ENCODE measurements at places on chromosomes 3 and 15.

DNA sequence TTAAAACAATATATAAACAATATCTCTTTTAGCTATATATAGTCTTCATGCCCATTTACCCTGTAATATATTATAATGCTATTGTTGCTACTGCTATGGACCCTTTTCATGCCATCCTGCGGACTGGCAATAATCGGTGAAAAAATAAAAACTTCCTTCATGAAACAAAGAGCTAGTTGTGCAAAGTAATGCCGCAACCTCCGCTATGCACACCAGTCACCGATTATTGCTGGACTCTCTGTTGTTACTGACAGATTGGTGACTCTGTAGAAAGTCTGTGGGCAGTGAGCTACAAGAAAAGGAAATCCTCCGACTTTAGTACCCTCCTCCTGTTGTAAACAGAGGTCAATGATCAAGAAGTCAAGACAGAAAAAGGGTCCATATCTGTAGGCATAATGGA is 17.9 kb upstream of the ICE2 start:
- H3K36me3 ChIP-seq: no peaks in the 10 kb centered on the region
- H3K4me1 ChIP-seq: no peaks in the 10 kb centered on the region
- H3K4me3 ChIP-seq: no peak overlapping the region
- DNase-seq: no peak
- no peak overlapping the region for H3K27ac ChIP-seq
- no peaks in the 10 kb centered on the region for H3K27me3 ChIP-seq

DNA sequence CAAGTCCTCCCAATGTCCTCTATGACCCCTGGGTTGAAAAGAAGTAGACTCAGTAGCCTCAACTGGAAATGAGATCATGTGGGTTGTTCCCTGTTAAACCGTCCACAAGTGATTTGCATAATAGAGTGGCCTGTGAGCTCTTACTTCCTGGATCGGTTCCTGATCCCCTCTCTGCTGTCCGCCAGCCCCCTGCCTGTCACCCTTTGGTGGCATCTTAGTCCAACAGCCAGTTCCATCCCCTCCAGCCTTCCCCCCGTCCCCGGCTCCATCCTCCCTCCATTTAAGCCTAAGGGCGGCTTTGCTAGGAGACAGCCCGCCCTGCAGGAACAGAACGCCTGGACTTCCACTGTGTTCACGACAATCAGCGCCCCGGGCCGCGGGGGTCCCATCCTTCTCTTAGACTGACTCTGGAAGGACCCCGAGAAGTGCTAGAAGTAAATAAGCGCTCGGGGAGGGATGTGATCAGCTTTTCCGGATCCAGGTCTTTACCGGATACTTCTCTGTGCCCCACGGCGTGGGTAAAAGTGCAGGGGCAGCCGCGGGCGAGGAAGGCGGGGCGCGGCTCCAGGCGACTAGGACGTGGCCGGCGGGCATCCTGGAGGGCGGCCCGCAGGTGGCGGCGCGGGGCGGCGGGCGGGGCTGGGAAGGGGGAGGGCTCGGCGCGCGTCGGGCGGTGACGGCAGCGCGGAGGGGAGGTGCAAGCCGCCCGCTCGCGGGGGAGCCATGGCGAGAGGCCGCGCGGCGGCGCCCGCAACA is 51.2 kb upstream of the ULK4 start:
- no peaks in the 10 kb centered on the region for H3K27me3 ChIP-seq
- H3K36me3 ChIP-seq: no peaks in the 10 kb centered on the region
- H3K27ac ChIP-seq: no peak overlapping the region
- H3K4me3 ChIP-seq: peak overlapping the region; percentile 82
- DNase-seq: no peak
- H3K4me1 ChIP-seq: peaks cover 9% of the 10 kb centered on the region

DNA sequence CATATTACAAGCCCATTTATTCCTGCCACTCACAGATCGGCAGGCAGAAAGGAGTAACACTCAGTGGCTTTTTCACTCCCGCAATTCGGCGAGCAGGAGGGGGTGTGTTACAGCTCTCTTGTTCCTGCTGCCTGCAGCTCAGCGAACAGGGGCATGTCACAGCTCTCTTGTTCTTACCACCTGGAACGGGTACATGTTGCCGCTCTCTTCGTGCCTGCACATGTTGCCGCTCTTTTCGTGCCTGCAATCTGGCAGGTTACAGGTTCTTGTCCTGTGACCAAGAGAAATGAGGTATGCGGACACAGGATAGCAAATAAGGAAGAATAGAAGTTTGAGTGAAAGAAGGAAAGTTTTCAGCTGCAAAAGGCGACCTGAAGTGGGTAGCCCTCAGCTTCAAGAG is 761.4 kb downstream of the NAALADL2 start:
- no peak for DNase-seq
- no peaks in the 10 kb centered on the region for H3K4me1 ChIP-seq
- no peak overlapping the region for H3K27ac ChIP-seq
- no peak overlapping the region for H3K4me3 ChIP-seq
- no peaks in the 10 kb centered on the region for H3K36me3 ChIP-seq

DNA sequence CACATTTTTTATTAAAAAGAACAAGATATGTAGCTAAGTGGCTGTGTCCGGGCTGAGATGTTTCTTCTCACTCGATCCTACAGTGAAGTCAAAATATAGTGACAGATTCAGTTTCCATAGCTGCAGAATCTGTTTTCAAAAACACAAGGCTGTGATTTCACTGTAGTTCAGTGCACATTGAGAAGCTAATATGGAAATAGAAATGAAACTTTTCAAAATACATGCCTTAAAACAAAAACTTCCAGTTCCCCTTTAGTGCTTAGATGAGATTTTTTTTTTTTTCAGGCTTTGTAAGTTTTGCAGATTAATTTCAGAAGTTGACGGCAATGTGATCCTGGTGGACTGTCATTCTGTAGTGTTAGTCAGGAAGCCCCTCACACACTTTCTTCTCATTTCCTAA is 23.8 kb upstream of the TRAK1 start:
- H3K4me1 ChIP-seq: peaks cover 38% of the 10 kb centered on the region
- peak overlapping the region; percentile 85 for H3K27ac ChIP-seq
- no peaks in the 10 kb centered on the region for H3K27me3 ChIP-seq
- H3K36me3 ChIP-seq: no peaks in the 10 kb centered on the region

- H3K27me3 ChIP-seq: no peaks in the 10 kb centered on the region
- peaks cover 31% of the 10 kb centered on the region for H3K4me1 ChIP-seq
- H3K4me3 ChIP-seq: no peak overlapping the region
- peaks cover 7% of the 10 kb centered on the region for H3K36me3 ChIP-seq
Observed at GRCh38 chr3:124854009-124854408, 33.2 kb downstream of the ITGB5 start.

DNA sequence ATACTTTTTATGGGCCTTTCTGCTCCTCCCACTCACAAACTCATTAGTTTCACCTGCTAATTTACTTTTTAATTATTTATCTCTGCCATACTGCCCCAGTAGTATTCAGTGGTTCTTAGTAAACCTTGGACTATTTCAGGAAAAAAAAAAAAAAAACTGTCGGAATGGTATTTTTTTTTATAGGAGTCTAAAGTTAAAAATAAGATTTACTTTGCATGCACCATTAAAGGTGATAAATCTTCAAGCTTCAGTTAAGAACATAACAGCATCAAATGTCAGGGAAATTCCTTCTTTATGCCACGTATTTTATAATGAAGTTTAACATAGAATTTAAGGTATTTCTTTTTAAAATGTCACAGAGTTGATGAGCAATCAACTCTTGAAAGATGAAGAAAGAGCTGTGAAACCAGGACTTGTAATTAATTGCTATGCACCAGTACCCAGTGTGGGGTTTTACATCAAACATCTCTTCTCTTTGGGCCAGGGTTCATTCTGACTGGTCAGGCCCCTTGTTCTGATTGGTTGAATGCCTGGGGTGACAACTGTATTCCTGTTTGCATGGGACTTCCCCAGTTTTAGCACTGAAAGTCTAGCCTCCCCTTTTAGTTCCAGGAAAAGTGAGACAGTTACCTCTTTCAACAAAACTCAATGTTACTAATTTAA is 40.3 kb upstream of the PTPRG start:
- no peak overlapping the region for H3K27ac ChIP-seq
- no peaks in the 10 kb centered on the region for H3K4me1 ChIP-seq
- no peak overlapping the region for H3K4me3 ChIP-seq

- DNase-seq: peak; percentile 3
- H3K4me3 ChIP-seq: no peak overlapping the region
- H3K27me3 ChIP-seq: no peaks in the 10 kb centered on the region
Observed at GRCh38 chr3:155807823-155808222, 1.7 kb upstream of the C3orf33 start.

- H3K27ac ChIP-seq: peak overlapping the region; percentile 69
- peaks cover 10% of the 10 kb centered on the region for H3K4me1 ChIP-seq
- peak; percentile 86 for DNase-seq
- no peak overlapping the region for H3K4me3 ChIP-seq
Observed at GRCh38 chr3:48784426-48785120, 63.1 kb downstream of the PRKAR2A start.

DNA sequence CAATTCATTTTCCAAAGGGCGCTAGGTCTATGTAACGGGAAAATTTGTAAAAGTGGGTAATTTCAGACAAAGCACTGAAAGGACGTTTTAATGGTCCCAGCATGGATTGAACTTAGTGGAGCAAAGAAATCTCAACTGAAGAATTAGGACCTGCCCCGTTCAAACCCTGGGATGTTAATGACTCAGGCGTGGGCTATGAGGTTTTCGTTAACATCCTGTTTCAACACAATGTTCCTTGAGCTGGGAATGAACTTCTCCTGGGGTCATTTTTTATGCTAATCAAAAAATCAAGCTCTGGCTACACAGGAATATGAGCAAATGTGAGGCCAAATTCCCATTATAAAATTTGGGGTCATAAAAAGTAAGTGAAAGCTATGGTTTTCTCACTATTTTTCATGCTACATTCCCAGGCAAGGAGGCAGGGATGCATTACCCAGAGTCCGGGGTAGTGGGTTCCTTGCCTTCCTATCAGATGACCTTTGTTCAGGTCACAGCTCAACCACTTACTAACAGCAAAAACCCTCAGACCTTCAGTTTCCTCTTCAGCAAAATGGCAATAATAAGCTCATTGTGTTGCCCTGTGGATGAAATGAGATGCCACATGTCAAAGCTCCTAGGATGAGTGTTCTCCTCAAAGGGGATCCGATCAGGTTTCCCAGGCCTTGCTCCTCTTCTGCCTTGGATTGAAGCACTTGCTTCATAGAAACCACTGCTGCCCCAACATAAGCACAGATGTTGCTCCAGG is 271.4 kb downstream of the ARRDC4 start:
- H3K27ac ChIP-seq: no peak overlapping the region
- H3K4me1 ChIP-seq: no peaks in the 10 kb centered on the region
- DNase-seq: no peak

GRCh38 chr3:6326771-6327170 is 534.1 kb upstream of the GRM7 start:
- H3K4me3 ChIP-seq: no peak overlapping the region
- no peaks in the 10 kb centered on the region for H3K27me3 ChIP-seq

GRCh38 chr15:72203507-72203837 is 5.9 kb upstream of the GRAMD2A start:
- DNase-seq: peak; percentile 80
- H3K36me3 ChIP-seq: peaks cover 99% of the 10 kb centered on the region
- no peaks in the 10 kb centered on the region for H3K27me3 ChIP-seq
- H3K27ac ChIP-seq: no peak overlapping the region
- no peak overlapping the region for H3K4me3 ChIP-seq
- H3K4me1 ChIP-seq: peaks cover 16% of the 10 kb centered on the region

DNA sequence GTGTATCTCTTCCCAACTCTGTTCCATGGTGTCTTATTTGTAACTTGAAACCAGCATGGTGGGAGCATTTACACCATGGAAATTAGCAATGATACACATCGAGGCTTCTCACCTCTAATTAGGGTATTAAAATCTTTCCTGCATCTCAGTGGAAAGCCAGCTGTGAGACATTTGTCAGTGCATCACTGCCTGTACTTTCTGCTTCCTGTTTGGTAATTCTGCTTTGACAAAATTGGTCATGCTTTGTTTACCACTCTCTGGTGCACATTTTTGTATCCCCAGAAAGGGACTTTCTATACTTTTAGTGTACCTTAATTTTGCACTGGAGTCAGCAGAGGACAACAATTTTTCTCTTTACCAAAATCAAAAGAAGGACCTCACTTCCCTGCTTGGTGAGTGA is 402.1 kb downstream of the PDCD6IP start:
- no peaks in the 10 kb centered on the region for H3K4me1 ChIP-seq
- no peak overlapping the region for H3K27ac ChIP-seq
- no peaks in the 10 kb centered on the region for H3K36me3 ChIP-seq

GRCh38 chr15:29821416-29822099 is 710 bp downstream of the TJP1 start:
- H3K4me1 ChIP-seq: peaks cover 14% of the 10 kb centered on the region
- H3K27ac ChIP-seq: peak overlapping the region; percentile 94
- peak; percentile 82 for DNase-seq
- H3K4me3 ChIP-seq: peak overlapping the region; percentile 79
- H3K36me3 ChIP-seq: no peaks in the 10 kb centered on the region

GRCh38 chr3:47961815-47962606 is 54.2 kb downstream of the MAP4 start:
- H3K4me1 ChIP-seq: no peaks in the 10 kb centered on the region
- no peak overlapping the region for H3K27ac ChIP-seq
- no peak overlapping the region for H3K4me3 ChIP-seq
- peak; percentile 12 for DNase-seq

DNA sequence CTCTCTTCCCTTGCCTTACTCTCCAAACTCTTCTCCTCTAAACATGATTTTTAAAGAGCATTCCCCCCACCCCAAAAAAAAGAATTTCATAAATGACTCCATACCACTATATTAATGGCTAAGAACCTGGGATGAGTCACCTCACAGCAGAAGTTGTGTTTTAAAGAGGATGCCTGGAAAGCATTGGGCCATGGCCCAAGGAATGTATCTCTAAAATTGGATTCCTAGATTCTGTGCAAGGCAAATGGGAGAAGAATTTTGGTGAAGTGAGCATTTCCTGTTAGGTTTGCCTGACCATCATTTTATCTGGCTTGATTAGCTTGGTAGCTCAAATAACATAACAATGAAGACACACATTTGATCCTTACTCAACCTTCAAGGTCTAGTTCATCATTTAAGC is 251.4 kb downstream of the NR1D2 start:
- no peaks in the 10 kb centered on the region for H3K27me3 ChIP-seq
- no peak overlapping the region for H3K27ac ChIP-seq
- DNase-seq: peak; percentile 80

DNA sequence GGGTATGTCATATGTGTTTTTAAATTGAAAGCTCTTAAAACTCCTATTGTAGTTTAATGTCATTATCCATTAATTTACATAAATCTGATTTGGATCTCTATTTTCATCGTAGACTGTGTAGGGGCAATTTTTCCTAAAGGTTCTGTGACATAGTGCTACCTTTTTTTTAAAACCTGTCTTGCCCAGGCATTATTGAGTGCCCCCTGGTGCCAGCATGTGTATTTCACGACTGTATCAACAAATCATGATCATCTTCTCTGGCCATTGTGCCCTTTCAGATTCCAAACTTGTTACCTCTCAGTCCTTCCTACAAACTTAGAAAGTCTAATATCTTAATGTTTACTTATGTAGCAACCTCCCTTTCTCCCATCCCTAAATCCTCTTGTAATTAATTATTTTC is 97.2 kb upstream of the FLNB start:
- peaks cover 6% of the 10 kb centered on the region for H3K4me1 ChIP-seq
- H3K36me3 ChIP-seq: peaks cover 14% of the 10 kb centered on the region
- DNase-seq: no peak

All from astrocyte (in vitro differentiated cells and primary cell).